ENCODE measurements at places on chromosomes 1 and 21. TPM values are rescaled to one million over a fixed set of nuclear protein-coding genes. Genes with fewer than 3 reads are reported as not detected.

Gene SLAMF7
- total RNA-seq = not detected

Gene UBXN10
- not detected for total RNA-seq

Gene NPL
- 0.36 TPM for total RNA-seq

Gene NBL1
- 14.0 TPM for total RNA-seq

Gene PLPPR5
- total RNA-seq = under 0.01 TPM

Gene PLA2G2A
- total RNA-seq = not detected

Gene CELA3A
- total RNA-seq = not detected

Gene FCRL1
- not detected for total RNA-seq

Gene TNFRSF4
- total RNA-seq = not detected

Gene STK40
- 13.9 TPM for total RNA-seq

Gene BEND5
- total RNA-seq = 1.1 TPM

Gene OR10J1
- total RNA-seq = not detected

Gene PEAR1
- total RNA-seq = 2.0 TPM

Gene HCN3
- 0.36 TPM for total RNA-seq

Gene CDC42BPA
- total RNA-seq = 36.4 TPM

Gene DMRTA2
- not detected for total RNA-seq

Gene BGLAP
- not detected for total RNA-seq

Gene PTGFR
- 8.6 TPM for total RNA-seq

Gene OR6P1
- not detected for total RNA-seq

Gene SPRR5
- not detected for total RNA-seq

Gene MCOLN3
- total RNA-seq = not detected

Gene PPFIA4
- total RNA-seq = 5.4 TPM

Gene SLC2A5
- total RNA-seq = not detected

Gene CA14
- not detected for total RNA-seq

Gene NSUN4
- total RNA-seq = 11.9 TPM

Gene OR2W3
- 0.54 TPM for total RNA-seq

Gene CDCA8
- total RNA-seq = 6.1 TPM

Gene TMEM125
- under 0.01 TPM for total RNA-seq

Gene TTC39A
- total RNA-seq = 0.72 TPM

Gene AMY1A
- not detected for total RNA-seq

Gene KRTAP7-1
- not detected for total RNA-seq

Gene ADGRL2
- 36.9 TPM for total RNA-seq

Gene NR1I3
- total RNA-seq = not detected

Gene DCDC2B
- total RNA-seq = not detected

Gene FCMR
- not detected for total RNA-seq

Gene RIMKLA
- total RNA-seq = not detected

Gene GPR61
- total RNA-seq = not detected

Gene TSPAN2
- total RNA-seq = 0.83 TPM

Gene GPR157
- 2.7 TPM for total RNA-seq
